NCI-H526 (cell line): ENCODE measurements at places on chromosomes 2 and 18.

- no peak for DNase-seq
Observed at GRCh38 chr2:176729706-176730569, 460.7 kb downstream of the MTX2 start.

GRCh38 chr2:134324947-134325346, 71.1 kb downstream of the MGAT5 start:
- DNase-seq: no peak

DNA sequence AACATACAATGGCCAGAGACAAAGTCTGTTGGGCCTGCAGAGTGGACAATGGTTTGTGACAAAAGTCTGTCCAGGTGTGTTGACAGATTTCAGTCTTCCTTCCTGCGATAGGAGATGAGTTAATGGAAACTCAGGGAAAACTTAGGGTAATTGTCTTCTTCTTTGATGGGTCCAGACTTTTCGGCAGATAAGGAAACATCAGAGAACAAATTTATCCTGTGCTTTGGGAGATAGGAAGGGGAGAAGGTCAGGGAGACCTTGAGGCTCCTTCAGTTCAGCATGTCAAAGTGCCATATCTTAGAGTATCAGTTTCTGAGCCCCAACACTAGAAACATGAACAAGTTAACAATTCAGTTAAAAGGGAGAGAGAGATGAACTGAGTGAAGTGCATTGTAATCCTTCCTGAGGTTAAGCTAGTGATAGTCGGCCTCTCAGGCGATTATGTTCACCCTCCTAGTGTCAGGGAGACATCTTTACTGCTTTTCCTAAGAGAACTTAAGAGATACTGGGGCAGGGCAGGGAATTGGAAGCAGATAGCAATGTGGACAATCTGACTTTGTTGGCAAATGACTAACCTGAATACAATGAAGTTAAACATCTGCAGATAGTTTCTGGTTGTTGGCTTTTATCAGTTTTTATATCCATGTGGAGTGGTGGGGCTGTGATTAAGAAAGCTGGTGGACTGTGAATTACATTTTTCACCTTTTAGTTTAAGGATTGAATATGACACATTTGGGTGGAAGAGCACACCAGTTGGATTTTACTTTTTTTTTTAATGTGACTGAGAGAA, 248.8 kb upstream of the FN1 start:
- no peak for DNase-seq

- no peak for DNase-seq
Observed at GRCh38 chr2:102585847-102586404, 33.4 kb upstream of the SLC9A2 start.
